ENCODE measurements at places on chromosomes 4 and X.

DNA sequence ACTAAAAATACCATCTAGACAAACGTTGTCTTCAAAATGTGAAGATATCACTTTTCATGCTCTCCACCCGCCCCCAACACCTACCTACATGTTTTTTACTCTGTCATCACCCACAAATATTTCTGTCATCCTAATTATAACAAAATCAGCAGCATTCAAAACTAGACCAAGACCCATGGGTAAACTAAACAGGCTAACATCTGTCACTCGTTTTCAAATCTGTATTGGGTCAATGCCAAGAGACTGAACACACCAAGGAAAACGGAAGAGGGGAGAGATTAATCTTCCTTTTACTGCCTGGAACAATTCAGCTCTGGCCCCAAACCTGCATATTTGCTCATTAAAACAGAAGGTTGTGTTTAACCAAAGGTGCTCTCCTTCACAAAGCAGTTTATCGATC is 17.5 kb downstream of the FAM184B start:
- no peak for DNase-seq

DNA sequence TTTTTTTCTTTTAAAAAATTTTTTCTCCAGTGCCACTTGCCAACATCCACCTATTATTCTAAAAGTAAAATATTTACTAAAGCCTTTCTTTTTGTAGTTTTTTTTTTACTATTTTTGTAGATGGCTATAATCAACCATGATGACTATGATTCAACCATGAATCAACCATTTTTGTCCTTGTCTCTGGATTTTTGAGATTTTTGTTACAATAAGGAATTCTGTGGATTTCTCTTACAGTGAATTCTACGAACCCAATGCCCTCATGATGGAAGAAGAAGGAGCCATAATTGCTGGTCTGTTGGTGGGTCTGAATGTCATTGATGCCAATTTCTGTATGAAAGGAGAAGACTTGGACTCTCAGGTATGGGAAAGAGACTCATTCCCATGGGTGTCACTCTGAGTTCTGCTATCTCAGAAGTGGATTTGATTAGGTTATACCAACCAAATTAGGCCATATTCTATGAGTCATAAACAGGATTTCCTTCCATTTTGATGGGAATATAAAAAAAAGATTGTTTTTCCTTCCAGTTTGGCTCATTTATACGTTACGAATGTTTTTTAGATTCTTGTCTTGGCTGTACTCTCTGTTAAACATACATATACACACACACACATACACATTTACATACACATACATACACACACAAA is 46.7 kb downstream of the RUFY3 start:
- no peak for DNase-seq

DNA sequence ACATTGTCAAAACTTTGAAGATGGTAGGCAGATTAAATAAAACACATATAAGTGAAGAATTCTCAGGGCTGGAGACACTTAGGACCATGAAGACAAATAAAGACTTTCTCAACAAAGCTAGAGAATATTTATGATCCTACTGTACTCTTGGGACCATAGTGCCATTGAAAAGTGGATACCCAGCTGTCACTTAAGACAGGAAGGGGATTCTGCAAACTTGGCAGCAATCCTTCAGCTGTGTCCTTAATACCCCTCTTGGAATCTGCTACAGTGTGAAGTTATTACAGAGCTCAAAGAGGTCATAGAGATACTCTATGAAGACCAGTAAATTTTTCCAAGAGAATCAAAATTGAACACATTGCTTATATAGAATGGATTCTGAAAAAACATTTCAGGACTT is 24.3 kb downstream of the PDE5A start:
- DNase-seq: no peak

DNA sequence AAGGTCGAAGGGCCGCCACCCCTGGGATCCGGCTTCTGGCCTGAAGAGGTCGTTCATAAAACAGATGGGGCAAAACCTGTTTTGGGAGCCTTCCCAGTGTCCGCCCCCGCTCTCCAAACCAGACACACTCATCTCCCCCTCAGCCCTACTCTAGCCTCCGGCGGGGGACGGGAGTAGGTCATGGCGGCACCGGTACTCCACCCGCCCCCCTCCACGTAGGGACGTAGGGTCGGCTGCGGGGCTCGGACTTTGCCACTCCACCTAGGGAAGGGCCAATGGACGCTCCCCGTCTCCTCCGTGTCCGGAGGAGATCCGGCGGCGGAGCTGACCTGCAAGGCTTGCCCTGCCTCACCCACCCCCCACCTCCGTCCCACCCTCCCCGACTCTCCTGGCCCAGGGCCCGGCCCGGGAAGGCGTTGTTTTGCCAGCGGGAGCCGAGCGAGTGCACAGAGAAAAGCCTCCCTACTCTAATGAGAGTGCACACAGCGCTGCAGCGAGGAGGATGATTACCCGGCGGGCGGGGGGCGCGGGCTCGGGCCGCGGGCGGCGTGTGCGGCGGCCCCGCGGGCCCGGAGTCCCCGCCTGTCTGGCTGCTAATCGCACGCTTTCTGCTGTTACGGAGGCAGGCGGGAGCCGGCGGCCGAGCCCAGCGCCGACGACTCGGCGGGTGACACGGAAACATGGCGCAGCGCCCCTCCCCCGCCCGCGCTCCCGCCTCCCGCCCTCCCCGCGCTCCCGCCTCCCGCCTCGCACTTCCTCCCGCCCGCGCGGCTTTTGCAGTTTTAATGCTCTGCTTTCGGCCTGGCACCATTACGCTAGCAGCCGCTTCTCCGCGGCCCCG is 8.3 kb upstream of the BCOR start:
- DNase-seq: peak; percentile 31

DNA sequence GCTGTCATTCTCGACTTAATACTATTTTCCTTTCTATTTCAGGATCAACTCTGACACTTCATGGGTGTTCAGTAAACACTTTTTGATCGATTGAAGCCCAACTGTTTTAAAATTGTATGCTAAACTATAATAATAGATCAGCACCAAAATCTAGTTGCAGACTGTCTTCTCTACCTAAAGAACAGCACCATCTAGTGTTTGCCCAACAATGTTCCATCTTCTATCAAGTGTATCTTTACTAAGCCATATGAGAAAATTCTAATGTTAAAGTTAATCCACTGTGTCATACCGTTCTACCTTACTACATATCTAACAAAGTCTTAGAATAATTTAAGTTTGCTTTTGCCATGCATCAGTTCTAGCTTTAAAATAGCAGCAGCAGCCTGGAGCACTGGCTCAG is 113.0 kb upstream of the PRDX4 start:
- no peak for DNase-seq

DNA sequence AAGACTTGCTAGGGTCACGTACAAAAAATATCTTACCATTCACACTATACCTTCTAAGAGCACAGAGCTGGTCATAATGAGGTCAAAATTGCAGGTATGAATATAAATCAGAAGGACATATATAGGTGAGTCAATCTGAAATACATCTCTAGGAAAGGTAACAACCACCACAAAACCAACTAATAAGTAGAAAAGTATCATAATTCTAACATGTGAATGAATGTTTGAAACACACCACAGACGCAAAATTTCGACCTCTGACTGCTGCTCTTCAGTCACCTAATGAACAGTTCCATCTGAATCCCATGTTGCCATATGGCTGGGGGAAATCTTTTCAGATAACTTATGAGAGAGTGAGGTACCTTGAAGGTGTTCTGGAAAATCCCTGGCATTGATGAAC is 22.1 kb downstream of the STAP1 start:
- DNase-seq: no peak

DNA sequence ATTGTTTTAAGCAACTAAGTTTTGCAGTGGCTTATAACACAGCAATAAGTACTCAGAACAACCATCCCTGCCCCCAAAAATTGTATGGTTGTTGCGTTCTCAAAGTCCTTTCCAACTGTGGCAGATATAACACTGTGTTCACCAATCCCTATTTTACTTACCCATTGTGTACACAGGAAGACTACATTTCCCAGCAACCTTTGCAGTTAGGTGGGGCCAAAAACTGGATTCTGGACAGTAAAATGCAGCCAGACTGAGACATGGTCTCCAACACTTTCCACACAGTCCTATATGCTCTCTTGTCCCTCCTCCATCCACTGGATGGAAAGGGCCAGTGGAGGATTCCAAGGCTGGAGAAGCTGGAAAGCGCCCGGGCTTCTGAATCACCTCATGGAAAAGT is 523.6 kb downstream of the BCOR start:
- DNase-seq: no peak

Measured in progenitor cell of endocrine pancreas (in vitro differentiated cells).